ENCODE measurements at places on chromosomes 16 and 17. TPM values are rescaled to one million over a fixed set of nuclear protein-coding genes. Genes with fewer than 3 reads are reported as not detected.

HNF1B gene
- not detected for polyA plus RNA-seq

SLC52A1 gene
- polyA plus RNA-seq = 0.55 TPM

FKBP10 gene
- 377 TPM for polyA plus RNA-seq

DNA sequence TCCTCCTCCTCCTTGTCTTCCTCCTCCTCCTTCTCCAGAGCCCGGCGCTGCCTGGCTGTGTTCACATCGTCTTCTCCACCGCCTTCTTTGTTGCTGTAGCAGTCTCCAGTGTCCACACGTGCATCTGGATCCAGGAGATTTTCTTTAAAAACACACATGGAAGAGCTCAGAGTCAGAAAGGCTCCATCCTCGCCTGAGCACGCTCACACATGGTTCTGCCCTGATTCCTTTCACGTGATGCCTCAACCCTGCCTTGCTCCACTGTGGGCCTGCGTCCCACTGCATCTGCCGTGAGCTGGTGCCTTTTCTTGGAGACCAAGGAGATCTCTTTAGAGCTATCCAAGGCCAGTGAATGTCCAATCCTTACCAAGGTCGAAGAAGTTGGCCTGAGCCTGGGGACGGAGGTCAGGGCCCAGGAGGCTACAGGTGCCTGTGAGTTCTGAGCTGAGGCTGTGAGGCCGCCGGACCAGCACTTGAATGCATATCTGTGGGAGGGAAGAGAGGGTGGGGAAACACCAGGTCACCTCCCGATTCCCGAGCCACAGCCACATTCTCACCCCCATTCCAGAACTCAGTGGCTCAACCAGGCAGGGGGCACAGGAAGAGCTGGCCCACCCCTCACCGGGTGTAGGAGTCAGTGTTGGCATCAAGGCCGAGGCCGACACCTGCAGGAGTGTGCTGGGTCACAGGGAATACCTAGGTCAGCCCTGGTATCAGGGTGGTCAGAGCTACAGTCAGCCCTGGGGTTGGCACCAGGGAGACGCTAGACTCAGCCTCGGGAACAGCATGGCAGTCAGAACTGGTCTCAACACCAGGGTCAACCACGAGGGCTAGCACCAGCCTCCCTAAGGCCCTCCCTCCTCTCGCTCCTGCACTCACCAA lies 37.6 kb downstream of the HASPIN start:
- H3K27ac ChIP-seq = no peak overlapping the region
- H3K4me3 ChIP-seq = no peak overlapping the region
- H3K27me3 ChIP-seq = no peaks in the 10 kb centered on the region
- H3K36me3 ChIP-seq = no peaks in the 10 kb centered on the region

- no peak overlapping the region for H3K4me3 ChIP-seq
- H3K27me3 ChIP-seq = no peaks in the 10 kb centered on the region
- no peak for DNase-seq
- H3K4me1 ChIP-seq = no peaks in the 10 kb centered on the region
- no peaks in the 10 kb centered on the region for H3K36me3 ChIP-seq
- H3K27ac ChIP-seq = no peak overlapping the region
Observed at GRCh38 chr16:22126037-22126558, 33.8 kb downstream of the VWA3A start.

- H3K4me1 ChIP-seq = peaks cover 6% of the 10 kb centered on the region
- H3K36me3 ChIP-seq = no peaks in the 10 kb centered on the region
- no peaks in the 10 kb centered on the region for H3K27me3 ChIP-seq
- H3K27ac ChIP-seq = peak within 1 kb of the TSS; percentile 73
- DNase-seq = peak; percentile 95
Observed at GRCh38 chr16:75555707-75556430, at the start of gene TMEM231. TMEM231 (minus strand) TSS chr16:75556252; CDS start chr16:75556209, 43 bp downstream.

GRCh38 chr17:67375716-67376115 lies 1.4 kb upstream of the PITPNC1 start:
- H3K27me3 ChIP-seq = no peaks in the 10 kb centered on the region
- H3K4me1 ChIP-seq = peaks cover 16% of the 10 kb centered on the region
- H3K27ac ChIP-seq = peak overlapping the region; percentile 97

DNA sequence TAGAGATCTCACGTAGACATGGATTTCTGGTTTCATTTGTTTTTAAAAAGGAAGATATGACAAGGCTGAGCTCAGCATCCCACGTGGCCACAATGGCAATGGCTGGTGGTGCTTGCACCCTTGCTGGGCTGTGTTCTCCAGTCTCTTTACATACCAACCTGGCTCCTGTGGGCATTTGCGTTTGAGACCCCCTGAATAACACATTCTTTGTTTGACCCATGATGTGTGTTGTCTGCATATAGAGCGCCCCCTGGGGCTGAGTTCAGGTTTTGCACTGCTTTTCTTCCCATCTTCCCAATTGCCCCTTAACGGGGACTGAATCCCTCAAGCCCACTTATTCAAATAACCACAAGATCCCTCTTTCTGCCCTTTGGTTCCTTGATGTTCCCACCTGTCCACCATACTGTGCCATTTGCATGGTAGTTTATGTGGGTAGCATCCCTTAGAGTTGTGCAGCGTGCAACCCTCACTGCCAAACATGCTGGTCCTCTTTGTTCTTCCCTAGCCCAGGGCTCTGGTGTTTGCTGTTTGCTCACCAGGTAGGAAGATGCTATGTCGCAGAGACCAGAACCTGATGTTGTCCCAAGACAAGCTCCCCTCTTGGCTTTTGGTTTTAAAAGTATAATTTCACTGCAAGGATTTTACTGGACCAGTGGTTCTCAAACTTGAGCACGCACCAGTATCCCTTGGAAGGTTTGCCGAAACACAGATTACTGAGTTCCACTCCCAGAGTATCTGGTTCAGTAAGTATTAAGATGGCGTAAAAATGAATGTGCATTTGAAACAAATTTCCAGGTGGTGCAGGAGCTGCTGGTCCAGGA lies 38.5 kb upstream of the NKD1 start:
- no peaks in the 10 kb centered on the region for H3K27me3 ChIP-seq
- DNase-seq = peak; percentile 47
- no peak overlapping the region for H3K4me3 ChIP-seq

DNA sequence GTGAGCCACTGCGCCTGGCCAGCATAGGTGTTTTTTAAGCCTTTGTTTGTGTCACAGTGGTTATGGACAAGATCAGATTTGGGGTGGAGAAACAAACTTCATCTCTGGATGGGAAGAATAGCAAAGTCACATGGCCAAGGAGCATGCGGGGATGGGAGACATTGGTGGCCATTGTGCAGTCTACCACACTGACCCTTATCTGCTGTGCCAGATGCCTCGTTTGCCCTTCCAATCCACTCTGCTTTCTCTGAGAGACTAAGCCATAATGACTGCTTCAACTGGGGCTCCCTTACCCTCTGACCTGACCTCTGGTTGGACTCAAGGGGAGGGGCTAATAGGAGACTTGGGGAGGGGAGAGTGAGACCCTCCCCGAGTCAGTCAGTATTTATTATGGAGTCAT lies 166.8 kb downstream of the PRKCB start:
- no peak for DNase-seq
- no peaks in the 10 kb centered on the region for H3K4me1 ChIP-seq
- H3K27me3 ChIP-seq = no peaks in the 10 kb centered on the region
- no peak overlapping the region for H3K4me3 ChIP-seq
- no peak overlapping the region for H3K27ac ChIP-seq

DNA sequence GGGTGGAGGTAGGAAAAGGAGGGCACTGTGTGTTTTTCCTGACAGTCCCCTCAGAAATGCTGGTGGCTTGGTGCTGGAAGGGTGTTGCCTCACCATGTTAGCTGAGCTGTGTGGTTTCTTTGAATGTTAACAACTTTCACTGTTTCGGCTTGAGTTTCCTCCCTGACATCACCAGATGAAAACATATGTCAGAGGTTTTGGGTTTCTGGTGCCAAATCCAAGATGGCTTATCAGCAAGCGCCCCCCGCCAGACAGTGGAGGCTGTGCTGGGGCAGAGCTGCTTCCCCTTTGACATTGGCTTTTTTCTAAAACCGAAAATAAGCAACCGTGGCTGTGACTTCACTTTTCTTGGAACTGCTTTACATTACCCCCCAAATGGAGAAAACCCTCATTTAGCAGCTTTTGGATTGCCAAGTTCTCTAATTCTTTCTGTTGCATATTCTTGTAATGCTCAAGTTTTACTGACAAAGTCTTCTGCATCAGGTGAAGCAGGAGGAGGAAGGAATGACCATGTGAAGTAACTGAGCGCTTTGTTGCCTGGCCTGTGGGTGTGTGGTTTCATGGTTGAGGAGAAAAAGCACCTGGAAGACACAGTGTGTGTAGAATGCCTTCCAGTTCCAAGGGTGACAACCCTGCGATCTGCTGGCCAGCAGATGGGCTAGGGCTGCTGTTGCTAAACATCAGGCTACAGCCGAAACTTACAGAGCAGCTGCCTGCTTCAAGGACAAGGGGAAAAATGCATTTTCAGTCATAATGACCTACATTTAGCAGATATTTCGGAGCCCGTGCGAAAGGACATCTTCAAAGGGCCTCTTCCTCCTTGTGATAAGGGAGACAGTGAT lies 9.7 kb downstream of the RMI2 start:
- peaks cover 14% of the 10 kb centered on the region for H3K4me1 ChIP-seq
- H3K27me3 ChIP-seq = no peaks in the 10 kb centered on the region
- no peak for DNase-seq
- no peak overlapping the region for H3K4me3 ChIP-seq
- H3K36me3 ChIP-seq = no peaks in the 10 kb centered on the region
- no peak overlapping the region for H3K27ac ChIP-seq

- H3K4me1 ChIP-seq = peaks cover 4% of the 10 kb centered on the region
- no peak overlapping the region for H3K27ac ChIP-seq
- H3K27me3 ChIP-seq = no peaks in the 10 kb centered on the region
- no peaks in the 10 kb centered on the region for H3K36me3 ChIP-seq
- DNase-seq = no peak
Observed at GRCh38 chr17:75407655-75408352, 2.3 kb upstream of the GRB2 start.

DNA sequence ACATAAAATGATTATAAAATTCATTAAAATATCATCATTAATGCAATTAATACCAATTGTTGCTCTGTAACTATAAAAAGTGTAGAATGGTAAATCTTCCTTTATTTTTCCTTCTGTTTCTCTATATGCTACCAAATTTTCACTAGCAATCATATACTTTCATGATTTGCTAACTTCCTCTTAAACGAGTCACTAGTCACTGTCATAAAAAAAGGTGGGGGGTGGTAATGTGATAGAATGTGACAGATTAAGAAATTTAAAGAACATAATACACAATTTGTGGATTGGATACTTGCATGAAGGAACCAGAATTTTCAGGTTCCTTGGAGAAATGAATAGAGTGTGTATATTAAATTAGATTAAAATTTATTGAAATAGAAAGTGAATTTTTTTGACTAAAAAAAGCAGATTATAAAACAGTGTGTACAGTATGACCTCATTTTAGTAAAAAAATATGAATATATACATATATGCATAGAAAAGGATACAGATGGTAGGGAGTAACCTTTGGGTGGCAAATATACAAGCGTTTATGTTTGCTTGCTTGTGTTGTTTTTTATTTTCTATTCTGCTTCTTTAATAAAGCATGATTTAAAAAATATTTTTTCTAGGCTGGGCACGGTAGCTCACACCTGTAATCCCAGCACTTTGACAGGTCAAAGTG lies 56.7 kb upstream of the C17orf78 start:
- H3K27ac ChIP-seq = no peak overlapping the region
- DNase-seq = no peak
- no peak overlapping the region for H3K4me3 ChIP-seq
- no peaks in the 10 kb centered on the region for H3K27me3 ChIP-seq

DNA sequence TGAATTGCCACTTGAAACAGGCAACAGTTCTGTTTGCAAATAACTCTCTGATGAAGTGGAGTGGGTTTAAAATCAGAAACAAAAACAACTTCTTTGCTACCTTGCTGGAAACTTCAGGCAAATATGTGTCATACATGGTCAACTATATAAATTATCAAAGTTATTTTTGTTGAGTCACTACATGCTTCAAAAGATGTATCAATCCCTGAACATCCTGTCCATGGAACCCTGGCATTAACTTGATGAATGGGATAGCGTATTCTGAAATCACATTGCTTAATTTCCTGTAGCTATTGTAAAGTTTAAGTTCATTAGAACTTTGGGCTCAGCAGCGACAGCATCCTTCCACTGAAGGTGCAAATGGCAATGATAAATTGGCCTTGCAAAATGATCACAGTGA lies 213.6 kb upstream of the MAF start:
- DNase-seq = no peak
- no peaks in the 10 kb centered on the region for H3K36me3 ChIP-seq
- H3K27ac ChIP-seq = no peak overlapping the region
- no peaks in the 10 kb centered on the region for H3K4me1 ChIP-seq
- no peaks in the 10 kb centered on the region for H3K27me3 ChIP-seq

GRCh38 chr17:61416540-61417363 lies 17.1 kb downstream of the TBX2 start:
- no peak overlapping the region for H3K4me3 ChIP-seq
- no peaks in the 10 kb centered on the region for H3K27me3 ChIP-seq
- H3K27ac ChIP-seq = peak overlapping the region; percentile 72

- no peaks in the 10 kb centered on the region for H3K27me3 ChIP-seq
- DNase-seq = no peak
- H3K4me1 ChIP-seq = no peaks in the 10 kb centered on the region
- no peak overlapping the region for H3K4me3 ChIP-seq
Observed at GRCh38 chr16:56894331-56894917, 29.4 kb downstream of the SLC12A3 start.

DNA sequence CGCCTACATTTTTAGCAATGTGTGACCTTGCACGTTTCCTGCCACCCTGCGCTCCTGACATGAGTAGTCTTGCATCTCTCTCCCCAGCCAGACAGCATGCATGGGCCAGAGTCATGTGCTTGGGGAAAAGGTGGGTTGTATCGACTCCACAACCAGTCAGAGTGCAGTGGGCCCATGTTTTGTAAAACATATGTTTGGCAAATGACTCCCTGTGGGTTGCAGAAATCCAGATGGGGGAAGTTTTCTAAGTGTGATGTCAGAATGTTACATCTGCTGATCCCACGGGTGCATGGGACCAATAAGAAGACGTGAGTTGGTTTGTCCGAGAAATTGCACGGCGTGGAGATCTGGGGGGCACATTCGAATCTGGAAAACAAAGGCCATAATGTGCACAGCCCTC lies 147.1 kb downstream of the FOXL1 start:
- H3K27me3 ChIP-seq = no peaks in the 10 kb centered on the region
- H3K36me3 ChIP-seq = no peaks in the 10 kb centered on the region
- no peaks in the 10 kb centered on the region for H3K4me1 ChIP-seq
- no peak overlapping the region for H3K27ac ChIP-seq
- no peak overlapping the region for H3K4me3 ChIP-seq
- no peak for DNase-seq

DNA sequence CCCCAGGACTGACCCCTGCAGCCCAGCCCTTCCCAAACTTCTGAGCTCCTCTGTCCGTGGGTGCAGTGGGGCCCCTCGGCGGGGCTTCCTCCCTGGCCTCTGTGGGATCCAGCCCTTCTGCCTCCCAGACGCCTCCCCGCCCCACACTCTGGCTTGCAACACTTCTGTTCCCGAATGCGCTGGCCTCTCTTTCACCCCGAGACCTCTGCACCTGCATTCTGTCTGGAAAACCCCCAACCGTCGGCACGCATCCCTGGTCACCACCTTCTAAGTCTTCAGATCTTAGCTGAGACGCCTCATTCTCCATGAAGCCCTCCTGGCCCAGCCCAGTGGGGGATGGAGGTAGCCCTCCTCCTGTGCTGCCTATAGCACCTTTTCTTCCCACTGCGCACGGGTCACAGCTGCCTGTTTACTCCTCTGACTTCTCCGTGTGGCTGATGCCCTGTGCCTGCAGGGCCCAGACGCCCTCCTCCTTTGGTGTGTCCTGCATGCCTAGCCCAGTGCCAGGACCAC lies 26.4 kb downstream of the TMEM235 start:
- H3K27me3 ChIP-seq = no peaks in the 10 kb centered on the region
- peaks cover 67% of the 10 kb centered on the region for H3K4me1 ChIP-seq
- H3K27ac ChIP-seq = peak overlapping the region; percentile 99

GRCh38 chr16:72848759-72849664 lies 198.9 kb downstream of the ZFHX3 start:
- DNase-seq = peak; percentile 82
- peak overlapping the region; percentile 89 for H3K27ac ChIP-seq
- H3K4me3 ChIP-seq = peak overlapping the region; percentile 25
- no peaks in the 10 kb centered on the region for H3K27me3 ChIP-seq
